ENCODE measurements at places on chromosomes 3 and 15. TPM values are rescaled to one million over a fixed set of nuclear protein-coding genes. Genes with fewer than 3 reads are reported as not detected.

DNA sequence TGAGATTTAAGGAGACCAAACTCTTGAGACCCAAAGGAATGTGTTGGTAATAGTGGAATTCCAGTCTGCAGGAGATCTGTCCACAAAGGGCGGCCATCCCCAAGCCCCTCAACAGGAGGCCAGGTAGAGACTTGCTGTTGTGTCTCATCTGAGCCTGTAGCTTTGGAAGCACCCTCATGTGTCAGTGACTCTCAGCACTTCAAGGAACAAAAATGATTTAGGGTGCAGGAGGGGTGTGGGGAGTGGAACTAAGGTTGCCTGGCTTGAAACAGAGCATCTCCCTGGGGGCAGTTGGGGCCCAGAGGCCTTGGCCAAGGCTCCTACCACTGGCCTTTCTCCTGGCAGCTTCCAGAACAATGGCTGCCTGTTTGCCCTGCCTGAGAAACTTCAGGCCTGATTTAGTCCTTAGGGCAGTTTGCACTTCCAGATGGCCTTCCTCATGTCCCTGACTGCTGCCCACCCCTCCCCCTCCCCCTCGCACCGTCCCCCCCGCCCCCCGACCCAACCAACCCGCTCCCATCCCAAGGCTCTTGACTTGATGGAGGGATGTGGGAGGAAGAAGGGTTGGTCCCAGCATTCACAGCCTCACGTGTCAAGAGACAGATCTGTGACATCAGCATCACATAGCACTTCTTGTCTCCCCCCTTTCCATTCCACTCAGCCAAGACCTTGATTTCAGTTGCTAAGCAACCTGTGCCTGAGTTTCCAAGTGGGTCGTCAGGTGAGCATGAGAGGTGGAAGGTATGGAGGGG, 77.1 kb downstream of the CORO2B start:
- DNase-seq = no peak

GRCh38 chr3:112653881-112654300, 12.9 kb upstream of the CCDC80 start:
- DNase-seq = no peak

DNA sequence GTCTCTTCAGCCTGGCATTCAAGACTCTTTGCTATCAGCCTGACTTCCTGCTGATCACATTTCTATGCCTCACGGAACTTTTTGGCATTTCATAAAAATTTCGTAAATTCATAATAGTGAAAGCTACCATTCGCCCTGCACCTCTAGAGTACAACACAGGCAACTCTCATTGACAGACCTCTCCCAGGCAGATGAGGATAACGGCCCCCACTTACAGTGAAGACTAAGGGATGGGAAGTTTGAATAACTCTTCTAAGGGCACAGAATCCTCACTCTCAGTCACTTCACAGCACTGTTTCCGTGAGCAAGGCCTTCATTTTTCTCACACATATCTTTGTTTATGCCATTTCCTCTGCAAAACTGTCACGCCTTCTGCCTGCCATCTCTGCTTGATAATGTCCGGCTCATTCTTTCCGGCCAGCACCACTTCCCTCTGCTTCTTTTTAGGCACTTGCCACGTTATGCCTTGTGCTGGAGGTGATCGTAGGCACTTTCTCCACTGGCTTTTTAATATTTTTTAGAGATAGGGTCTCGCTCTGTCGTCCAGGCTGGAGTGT, 224.1 kb upstream of the HES1 start:
- DNase-seq = no peak

- DNase-seq = no peak
These were observed 65.0 kb downstream of the NIPA2 start for GRCh38 chr15:22903427-22903826.

DNA sequence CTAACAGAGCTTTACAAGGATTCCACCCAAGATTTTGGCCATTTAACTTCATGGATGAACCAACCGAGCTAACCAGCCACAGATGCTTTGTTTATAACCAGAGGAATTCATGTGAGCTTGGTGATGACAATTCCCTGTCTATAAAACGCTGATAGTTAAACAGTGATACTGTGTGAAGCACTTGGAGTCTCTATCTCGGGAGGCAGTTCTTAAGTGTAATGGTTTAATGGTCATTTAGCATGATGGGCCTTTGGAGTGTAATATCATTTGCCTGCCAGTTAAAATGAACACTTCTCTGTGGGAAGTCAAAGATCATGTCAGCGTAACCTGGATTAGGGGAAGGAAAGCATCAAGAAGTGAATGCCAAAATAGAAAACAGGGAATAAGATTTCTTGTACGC, 368.6 kb upstream of the THRB start:
- no peak for DNase-seq

KCNMB3 gene
- polyA plus RNA-seq = 5.0 TPM

PLOD2 gene
- polyA plus RNA-seq = 136 TPM

GRCh38 chr3:61340931-61341461, 89.7 kb upstream of the FHIT start:
- no peak for DNase-seq

- DNase-seq = no peak
These were observed 200.3 kb upstream of the UMPS start for GRCh38 chr3:124529826-124530571.

DNA sequence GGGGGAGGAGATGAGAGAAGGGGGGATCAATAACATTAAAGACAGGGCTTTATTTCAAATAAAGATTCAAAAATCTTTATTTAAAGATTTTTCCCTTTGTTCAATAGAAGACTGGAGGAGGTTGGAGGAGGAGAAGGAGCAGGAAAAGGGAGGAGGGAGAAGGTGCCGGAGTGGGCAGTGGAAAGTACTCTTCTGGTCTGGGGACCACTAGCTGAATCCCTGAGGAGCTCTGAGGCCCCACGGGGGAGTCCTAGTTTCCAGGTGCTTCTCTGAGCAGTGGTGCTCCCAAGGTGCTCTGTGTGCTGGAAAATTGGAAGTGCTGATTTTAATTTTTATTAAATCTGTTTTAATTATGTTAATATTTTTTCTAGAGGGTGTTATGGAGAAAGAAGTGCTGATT, 19.4 kb upstream of the SEMA4B start:
- DNase-seq = no peak

DNA sequence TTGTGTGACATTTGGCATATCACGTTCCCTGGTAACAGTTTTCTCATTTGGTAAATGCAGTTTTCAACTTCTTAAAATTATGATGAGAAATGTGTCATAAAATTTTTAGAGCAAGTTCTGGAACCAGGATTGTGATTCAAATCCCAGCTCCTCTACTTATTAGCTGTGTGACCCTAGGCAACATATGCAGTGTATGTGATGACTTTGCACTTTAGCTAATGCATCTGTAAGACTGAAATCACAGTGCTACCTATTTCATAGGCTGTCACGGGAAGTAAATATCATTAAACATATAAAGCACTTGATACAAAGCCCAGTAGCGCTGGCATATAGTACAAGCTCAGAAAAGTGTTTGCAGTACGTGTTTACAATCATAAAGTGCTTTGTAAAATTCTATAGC, 419.4 kb downstream of the GRM7 start:
- no peak for DNase-seq

CPA3 gene
- polyA plus RNA-seq = 0.67 TPM

DNA sequence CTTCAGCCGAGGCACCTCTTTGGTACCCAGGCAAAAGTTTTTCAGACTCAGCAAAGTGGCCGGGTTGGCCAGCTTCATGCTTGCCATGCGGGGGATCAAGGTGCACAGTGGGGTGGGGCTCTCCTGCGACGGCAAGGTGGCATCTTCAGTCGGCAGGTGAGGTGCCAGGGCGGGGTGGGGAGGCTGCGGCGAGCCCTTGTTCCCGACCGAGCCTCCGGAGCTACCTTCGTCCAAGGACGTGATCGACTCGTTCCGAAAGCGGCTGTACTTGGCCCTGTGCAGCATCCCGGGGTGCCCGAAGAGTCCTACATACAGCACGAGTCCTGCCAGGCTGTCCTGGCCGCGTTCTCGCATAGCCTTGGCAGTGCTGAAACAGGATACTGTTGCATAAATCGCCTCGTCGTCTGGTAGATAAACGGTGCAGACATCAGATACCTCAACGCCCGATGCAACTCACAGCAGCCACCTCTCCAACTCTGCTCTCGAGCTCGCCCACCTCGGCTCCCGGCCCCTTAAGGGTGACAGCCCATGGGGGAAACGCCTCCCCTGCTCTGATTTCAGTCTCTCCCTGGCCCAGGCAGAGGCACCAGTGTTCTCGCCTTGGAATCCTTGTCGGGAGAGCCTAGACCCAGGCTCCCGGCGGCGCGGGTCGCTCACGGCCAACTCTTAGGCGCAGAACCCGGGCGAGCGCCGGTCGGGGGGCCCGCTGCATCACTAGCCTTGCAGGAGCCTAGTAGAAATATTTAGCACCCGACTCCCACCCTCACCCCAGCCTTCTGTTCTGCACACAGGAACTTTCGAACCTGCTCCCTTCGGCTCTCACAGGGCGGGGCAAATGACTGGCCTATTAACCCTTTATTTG, 826 bp downstream of the SHC4 start:
- peak; percentile 47 for DNase-seq

DNA sequence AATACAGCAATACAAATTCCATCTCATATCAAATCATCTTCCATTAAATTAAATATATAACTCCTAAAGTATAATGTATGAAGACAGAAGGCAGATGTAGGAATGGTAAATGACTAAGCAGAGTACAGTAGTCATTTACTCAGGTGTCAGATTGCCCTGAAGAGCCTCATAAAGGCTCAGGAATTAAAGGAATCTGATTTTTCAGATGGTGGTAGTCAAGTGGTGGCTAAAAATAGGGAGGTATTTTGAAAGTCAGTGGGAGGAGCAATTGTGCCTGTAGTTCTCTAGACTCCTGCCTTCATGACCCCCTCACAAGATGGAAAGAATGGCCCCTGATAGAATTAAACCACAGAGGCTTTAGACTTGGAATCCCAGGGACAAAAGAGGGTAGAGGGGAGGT, 142.7 kb upstream of the SYNPR start:
- no peak for DNase-seq

DNA sequence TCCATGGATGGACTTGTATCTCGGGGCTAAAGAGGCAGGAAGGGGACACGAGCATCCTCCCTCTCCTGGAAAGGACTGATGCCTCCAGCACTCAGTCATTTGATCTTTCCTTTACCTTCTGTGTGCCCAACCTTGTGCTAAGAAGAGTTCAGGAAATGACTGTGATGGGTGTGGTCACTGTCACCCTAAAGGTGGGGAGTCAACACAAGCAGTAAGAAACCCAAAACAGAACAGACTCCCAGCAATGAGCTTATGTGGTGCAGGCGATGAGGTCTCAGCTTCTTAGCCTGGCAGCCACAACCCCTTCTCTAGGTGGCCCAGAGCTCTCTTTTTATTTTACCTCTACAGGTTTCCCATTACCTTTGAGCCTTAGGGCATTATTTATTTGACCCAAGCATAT, 3.8 kb downstream of the MPI start:
- DNase-seq = no peak

GRCh38 chr3:59308684-59309083, 258.9 kb upstream of the CFAP20DC start:
- DNase-seq = no peak

Measured in renal cortex interstitium (tissue), 15 donors.